ENCODE measurements at places on chromosomes 6 and 20.

DNA sequence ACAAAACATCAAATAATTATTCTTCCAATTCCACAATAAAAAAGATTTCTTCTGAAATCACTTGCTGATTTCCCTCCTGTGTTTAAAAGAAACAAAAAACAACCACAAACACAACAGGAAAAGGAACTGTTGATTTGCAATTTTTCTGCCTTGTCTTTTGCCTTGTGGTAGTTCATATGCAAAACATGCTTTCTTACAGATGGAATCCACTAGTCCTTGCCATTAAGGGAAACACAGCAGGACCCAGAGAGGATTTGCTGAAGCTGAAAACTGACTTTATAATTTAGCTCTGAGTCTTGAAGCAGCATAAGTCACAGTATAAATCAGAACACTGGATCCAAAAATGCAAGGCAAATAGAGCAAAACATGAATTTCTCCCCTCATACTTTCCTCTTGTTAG is 328.8 kb downstream of the PHF3 start:
- DNase-seq: no peak

- no peak for DNase-seq
These were observed 25.0 kb downstream of the TAF8 start for GRCh38 chr6:42075159-42075838.

GRCh38 chr20:56949318-56949717 is 317.1 kb downstream of the BMP7 start:
- DNase-seq: no peak

DNA sequence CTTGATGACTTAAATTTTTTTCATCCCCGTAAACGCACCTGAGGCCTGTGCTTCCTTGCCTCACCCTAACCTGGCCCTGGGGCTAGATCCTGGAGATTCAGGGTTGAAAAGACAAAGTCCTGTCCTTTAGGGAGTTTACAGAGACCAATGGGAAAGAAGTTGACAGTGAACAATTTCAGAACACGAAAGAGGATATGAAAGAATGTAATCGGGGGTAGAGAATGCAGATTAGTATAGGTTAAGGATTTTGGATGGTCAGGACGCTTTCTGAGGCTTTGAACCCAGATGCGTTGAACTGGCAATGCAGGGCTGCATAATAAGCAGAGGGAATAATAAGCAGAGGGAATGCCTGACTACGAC is 1.7 kb upstream of the FBXO5 start:
- DNase-seq: no peak

- DNase-seq: no peak
These were observed 19.3 kb downstream of the COL9A3 start for GRCh38 chr20:62835931-62836861.

DNA sequence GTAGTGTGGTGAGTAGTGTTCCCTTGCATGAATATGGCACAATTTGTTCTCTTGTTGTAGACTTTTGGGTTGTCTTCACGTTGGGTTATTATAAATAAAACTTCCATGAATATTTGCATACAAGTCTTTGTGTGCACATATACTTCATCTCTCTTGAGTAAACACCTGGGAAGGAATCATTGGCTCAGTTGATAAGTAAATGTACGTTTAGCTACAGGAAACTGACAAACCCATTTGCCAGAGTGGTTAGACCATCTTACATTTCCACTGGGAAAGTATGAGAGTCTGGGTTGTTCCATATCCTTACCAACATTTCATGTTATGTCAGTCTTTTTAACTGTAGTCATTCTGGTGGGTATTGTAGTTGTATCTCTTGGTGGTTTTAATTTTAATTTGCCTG is 119.2 kb downstream of the SLX4IP start:
- no peak for DNase-seq

GRCh38 chr6:12950976-12951375 is 234.4 kb downstream of the PHACTR1 start:
- no peak for DNase-seq

GRCh38 chr6:166418691-166419143 is 36.0 kb upstream of the MPC1 start:
- no peak for DNase-seq

DNA sequence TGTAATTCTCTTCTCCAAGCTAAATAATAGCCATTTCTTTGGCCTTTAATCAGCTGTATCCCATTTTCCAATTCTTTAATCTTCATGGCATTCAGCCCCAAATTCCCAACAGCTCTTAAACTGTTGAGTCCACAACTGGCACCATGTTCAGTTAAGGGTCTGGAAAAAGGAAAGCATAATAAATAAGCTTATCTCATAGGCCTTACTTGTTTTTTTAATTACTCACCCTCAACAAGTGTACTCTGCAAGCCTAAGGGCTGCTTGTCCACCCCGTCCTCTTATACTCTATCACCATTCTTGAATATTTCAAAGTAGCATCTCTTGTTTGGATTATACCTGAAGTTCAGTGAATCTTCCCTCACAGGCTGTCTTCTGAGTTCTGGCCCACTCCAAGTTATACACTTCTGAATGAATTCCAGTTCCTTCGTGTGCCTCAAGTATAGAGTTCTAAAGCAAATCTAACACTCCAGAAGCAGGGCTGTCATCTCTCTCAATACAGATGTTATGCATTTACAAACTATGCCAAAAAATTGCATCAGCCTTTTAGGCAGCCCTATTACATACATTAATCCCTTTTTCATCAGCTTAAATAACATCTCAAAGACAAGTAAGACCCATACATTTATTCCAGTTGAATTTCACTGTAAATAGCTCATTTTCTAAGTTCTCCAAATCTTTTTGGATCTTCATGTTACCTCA is 98.7 kb downstream of the COL21A1 start:
- no peak for DNase-seq

DNA sequence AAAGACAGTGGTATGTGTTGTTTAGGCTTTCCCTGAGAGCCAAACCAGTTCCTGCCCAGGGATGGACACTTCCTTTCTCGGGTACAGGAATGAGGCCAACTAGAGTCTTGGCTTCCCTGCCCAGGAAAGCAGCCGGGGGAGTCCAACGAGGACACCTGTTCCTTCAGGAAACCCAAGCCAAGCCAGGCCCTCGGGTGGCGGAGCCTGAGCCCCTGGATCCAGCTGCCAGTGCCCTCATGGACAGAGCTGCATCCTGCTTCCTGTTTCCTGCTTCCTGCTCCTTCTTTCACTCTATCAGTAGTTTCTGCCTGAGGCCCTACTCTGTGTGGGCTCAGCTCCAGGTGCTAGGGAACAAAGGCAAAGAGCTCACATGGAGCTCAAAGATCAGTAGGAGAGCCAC is 7.9 kb upstream of the SIRPA start:
- no peak for DNase-seq

DNA sequence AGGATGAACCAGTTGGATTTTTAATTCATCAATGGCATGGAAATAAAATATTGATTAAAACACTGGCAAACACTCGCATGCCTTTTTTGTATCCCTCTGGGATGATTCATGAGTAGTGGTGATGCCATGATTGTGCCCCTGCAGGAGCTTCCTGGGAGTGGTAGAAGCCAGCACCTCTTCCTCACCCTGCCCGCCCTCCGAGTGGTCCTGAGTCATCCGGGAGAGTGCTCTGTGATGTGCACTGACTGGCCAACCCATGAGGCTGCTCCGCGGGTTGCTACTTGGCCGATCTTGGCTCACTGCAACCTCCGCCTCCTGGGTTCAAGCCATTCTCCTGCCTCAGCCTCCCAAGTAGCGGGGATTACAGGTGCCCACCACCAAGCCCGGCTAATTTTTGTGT is 27.4 kb downstream of the GJA10 start:
- no peak for DNase-seq

GRCh38 chr20:48155268-48155667 is 370.0 kb upstream of the SULF2 start:
- no peak for DNase-seq

- DNase-seq: no peak
These were observed 182.8 kb upstream of the FOXQ1 start for GRCh38 chr6:1129131-1129530.

- DNase-seq: no peak
These were observed at the start of gene RNF217 for GRCh38 chr6:124961777-124962638. Gene RNF217, plus strand, starts transcription at chr6:124962437. Its CDS starts 108 bp downstream, at chr6:124962545.

DNA sequence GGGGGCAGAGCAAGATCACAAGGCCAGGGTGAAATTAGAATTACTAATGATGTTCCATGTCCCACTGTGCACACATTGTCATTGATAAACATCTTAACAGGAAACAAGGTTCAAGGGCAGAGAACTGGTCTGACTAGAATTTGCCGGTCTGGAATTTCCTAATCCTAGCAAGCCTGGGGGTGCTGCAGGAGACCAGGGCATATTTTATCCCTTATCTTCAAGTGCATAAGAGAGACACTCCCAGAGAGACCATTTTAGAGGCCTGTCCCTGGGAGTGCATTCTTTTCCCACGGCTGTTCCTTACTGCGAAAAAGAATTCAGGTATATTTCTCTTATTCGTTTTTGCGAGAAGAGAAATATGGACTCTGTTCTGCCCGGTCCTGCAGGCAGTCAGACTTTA is 41.5 kb downstream of the CD83 start:
- DNase-seq: no peak

DNA sequence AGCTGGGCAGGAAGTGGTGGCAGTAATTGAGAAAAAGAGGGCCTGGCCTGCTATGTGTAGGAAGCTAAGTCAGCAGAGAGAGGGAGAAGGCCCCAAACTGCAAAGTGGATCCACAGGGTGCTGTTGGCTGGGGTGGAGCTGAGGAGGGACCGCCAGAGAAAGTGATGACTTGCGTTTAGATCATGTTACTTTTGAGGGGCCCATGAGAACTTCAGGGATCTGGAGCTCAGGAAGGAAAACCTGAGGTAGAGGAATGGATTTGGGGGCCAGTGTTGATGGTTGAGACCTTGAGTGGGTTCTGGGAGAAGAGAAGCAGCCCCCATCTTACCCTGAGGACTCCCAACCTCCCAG is 155.5 kb downstream of the MRPL14 start:
- DNase-seq: no peak

GRCh38 chr20:39871013-39871412 is 818.0 kb downstream of the MAFB start:
- no peak for DNase-seq

- no peak for DNase-seq
These were observed 117.7 kb downstream of the RPS12 start for GRCh38 chr6:132931936-132932514.
